ENCODE measurements at places on chromosomes 7 and 10.

- no peak for DNase-seq
These were observed 31.4 kb downstream of the OAT start for GRCh38 chr10:124387078-124387874.

GRCh38 chr10:77889277-77889903 is 37.2 kb downstream of the DLG5 start:
- DNase-seq: no peak

GRCh38 chr7:85469446-85470010 is 282.7 kb upstream of the SEMA3D start:
- no peak for DNase-seq

DNA sequence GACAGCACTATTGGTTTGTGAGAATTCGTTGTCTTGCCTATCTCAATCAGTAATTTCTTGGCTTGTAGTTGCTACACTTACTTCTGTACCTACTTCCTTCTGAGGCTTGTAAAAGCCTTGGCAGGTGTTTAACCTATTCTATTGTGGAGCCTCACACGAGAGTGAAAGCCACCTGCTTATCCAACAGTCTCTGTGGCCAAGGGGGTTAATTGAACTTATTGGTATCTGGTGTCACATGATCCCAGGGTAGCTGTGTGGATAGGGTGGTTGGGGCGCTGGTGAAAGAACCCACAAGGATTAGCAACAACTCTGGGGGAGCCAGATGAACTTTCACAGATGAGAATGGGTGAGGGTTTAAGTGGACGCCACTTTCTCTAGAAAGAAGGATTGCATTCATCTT is 13.9 kb upstream of the ATP6V0E2 start:
- DNase-seq: no peak

DNA sequence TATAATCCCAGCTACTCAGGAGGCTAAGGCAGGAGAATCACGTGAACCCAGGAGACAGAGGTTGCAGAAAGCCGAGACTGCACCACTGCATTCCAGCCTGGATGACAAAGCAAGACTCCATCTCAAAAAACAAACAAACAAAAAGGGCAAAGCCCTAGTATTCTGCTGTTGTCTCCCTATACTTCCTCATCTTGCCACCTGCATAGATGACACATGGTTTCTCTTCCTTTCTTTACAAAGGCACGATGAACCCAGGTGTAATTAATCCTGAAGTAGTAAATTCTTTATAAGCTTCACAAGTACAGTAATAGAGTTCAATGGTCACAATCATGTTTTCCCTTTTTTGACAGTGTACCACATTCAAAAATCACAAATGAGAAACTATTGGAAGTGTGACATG is 9.8 kb upstream of the ZNF727 start:
- DNase-seq: no peak

DNA sequence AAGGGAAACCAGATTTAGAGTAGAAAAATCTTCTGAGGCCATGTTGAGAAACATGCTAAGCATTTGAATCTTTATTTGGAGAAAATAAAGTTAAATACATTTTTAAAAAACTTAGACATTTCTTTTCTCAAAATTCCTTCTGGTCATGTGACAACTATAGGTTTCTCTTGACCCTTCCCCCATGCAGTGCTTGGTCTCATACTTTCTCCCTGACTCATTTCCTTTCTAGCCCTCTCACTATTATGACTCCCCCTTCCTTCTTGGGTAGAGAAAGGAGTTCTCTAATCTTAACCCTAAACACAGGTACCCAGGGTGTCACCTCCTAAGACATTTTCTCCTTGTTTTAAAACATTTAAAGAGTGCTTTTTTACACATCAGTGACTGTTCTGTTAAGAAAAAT is 179.5 kb upstream of the TMEM106B start:
- no peak for DNase-seq

DNA sequence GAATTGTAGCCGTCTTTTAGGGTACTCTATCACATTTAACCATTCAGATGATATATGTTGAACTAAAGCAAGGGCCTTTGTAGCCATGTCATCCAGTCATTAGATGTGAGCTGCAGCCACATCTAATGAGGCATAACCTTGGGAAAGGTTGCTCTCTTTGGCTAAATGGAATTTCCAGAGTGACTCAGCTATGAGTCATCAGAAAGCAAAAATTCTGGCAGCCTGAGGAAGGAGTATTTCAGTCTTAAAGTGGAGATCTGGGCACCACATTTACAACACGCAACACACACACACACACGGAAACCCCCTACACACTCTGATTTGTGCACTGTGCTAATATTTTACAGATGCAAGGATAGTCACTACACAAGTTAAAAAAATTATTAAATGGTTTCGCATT is 176.9 kb upstream of the ZWINT start:
- no peak for DNase-seq

DNA sequence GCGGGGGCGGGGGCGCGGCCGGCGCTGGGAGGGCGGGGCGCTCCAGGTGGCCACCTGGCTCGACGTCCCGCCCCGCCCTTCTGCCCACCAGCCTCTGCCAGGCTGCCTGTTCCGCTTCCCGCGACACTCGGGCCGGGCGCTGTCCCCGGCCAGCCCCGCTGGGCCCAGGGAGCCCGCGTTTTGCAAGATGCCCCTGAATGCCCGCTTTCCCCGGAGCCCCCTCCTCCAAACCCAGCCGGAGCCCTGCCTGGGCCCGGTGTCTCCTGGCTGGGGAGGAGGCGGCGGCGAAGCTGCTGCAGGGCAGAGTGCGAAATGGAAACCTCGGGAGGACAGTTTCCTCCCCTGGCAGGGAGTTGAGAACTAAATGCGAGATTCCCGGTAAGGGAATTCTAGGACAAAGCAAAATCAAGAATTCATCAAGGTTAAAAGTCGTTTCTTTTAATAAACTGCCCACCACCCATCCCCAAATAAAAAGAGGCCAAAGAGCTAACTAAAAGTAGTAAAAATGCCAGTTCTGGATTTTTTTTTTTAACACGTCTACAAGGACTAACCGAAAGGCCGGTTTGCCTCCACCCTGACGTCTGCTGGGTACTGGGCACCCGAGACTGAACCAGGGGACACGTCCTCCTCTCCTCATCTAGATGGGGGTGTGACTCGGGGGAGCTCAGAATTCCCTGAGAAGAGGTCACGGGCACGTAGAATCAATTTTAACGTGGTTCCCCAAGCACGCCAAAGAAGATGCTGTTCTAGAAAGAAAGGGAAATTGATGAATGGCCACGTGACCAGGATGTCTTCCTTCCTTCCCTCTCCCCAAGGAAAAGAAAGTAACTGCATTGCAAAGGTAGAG is 200.4 kb upstream of the NFE2L3 start:
- DNase-seq: no peak

DNA sequence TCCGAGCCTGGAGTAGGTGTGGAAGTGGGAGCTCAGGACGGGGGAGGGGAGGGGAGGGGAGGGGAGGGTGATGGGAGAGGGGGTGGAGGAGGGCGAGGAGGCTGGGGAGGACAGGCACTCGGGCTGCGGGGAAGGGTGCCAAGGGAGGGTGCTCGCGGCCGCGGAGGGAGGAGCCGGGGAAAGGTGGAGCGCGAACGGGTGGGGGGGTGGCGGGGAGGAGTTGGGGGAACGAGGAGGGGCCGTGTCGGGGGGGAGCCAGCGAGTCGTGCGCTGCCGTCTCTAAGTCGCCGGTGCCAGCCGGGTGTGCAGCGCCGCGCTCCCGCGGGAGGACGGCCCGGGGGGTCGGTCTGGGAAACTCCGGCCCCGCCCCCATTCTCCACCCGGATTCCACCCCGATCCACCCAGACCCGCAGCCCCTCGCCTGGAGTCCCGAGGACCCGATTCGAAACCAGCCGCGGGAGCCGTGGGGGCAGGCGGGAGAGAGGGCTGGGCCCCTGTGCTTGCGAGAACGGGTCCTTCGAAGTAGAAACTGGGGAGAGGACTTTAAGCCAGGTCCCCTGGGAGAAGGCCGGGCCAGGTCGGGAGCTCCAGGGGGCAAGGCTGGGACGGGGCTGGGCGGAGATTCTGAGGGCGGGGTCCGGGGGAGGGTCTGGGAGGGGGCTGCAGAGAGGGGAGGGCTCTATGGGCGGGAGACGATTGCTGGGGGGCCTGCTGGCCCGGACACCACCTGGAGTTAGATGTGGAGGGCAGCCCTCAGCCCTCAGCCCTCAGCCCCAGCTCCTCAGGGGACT is at the start of gene ZNF467:
TSS of gene ZNF467 (minus strand) at position 143 of the 791 bp plus-strand sequence. CDS start 2,556 bp downstream, outside the sequence.
- no peak for DNase-seq

GRCh38 chr7:143974459-143974858 is 19.8 kb downstream of the OR2F1 start:
- no peak for DNase-seq

- no peak for DNase-seq
These were observed 220.2 kb upstream of the SH2B2 start for GRCh38 chr7:102066476-102066875.

DNA sequence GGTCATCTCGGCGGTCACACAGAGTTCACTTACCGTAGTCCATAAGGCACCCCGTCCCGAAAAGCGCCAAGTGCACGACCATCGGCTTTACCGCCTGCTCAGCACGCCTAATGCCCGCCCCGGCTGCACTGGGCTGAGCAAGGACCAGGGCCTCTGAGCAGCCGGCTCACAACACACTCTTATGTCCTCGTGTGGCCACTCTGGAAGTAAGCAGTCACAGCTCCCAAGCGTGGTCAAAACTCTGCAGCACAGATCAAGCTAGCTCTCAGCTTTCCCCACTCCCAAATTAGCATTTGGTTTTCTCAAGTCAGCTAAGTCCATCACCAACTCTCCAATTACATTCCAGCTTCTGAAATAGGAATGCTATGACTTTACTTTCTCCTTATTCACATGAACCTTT is 57.7 kb downstream of the MAD1L1 start:
- no peak for DNase-seq

DNA sequence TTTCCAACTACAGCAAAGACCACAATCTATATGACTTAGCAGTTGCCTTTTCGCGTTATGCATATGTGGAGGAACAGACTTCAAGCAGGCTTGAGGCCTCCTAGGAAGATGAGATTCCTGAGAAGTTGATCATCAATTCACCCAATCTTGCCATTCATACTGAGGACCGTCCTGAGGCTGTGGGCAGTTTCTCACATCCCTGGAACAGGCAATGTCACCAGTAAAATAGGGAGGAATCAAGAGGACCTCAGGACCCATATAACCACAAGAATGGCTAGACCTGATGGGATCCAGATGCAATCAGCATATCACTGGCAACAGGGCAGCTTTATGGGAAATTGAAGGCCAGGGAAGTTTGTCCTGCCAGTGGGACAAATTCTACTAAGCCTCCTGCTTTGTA is 17.3 kb downstream of the KDM7A start:
- DNase-seq: no peak

- DNase-seq: no peak
These were observed 44.4 kb upstream of the AMPH start for GRCh38 chr7:38675494-38676106.

DNA sequence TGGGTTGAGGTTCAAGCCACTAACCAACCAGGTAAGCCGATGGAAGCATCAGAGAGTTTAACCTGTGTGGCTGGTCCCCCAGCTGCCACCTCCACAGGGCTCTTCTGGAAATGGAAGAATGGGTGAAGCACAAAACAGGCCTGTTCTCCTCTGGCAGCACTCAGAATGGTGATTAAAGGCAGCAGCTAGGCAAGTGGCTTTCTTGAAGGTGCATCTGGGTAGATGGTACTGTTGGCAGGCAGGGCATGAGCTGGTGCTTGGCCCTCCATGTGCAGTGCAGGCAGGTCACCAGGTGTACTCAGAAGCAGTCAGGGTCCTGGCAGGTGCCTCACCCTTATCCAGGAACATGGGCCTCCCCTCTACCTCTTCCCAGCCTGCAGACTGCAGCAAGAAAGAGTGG is 11.5 kb downstream of the AKR1E2 start:
- no peak for DNase-seq

DNA sequence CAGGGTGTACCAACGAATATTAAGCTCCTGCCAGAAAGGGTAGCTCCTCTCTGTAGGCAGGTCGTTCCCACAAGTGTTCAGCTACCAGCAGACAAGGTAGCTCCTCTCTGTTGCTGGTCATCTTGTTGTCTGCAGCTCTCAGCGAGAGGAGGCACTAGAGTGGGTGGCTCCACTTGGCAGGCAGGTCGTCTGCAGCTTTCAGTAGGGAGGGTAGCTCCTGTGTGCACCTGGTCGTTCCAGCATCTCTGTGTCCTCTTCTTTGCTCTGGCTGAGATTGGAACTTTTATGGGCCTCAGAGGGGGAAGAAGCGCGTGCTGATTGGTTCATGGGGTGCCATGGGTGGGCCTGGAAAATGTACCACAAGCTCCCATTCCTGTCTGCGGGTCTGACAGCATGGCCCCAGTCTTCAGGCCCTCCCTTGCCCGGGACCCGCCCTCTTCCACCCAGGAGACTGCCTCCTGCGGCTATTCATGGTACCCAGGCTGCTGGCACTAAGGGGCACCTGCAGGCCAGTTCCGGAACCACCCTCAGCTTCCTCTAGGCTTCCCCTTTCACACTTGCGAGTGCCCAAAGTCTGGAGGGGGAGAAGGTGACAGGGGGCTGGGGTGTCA is 63.9 kb upstream of the CACNA2D1 start:
- DNase-seq: no peak

DNA sequence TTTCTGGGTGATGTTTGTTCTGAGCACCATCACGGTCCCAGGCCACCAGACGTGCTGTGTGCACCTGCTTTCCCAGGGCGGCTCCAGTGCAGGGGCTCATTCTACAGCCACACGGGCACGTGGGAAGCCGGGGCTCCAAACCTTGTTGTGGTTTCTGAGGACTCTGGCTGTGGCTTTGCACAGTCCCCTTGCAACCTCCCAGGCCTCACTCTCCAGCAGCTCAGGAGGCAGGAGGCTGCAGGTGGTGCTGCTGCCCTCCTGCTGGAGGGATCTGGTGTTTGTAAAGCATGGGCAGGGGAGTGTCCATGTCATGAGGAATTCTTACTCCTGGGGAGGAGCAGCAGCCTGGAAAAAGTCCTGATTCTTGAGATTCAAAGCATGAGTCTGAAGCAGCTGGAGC is 54.3 kb downstream of the INSYN2A start:
- DNase-seq: no peak

DNA sequence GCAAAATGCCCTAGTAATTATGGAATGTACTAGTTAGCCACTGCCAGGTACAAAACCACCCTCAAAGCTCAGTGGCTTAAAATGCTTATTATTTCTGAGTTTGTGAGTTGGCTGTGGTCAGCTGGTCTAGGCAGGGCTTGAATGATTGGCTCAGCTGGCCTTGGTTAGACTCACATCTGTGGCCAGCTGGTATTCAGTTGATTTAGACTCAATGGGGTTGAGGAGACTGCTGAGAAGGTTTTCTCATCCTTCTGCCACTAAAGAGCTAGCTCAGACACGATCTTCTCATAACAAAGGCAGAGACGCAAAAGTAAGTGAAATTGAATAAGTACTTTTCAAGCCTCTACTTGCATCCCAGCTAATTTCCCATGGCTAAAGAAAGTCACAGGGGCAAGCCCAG is 57.1 kb upstream of the CYP2C18 start:
- DNase-seq: no peak
